ENCODE measurements at places on chromosomes 16 and 17. TPM values are rescaled to one million over a fixed set of nuclear protein-coding genes. Genes with fewer than 3 reads are reported as not detected.

GRCh38 chr17:63364387-63364786 lies 81.7 kb downstream of the CYB561 start:
- DNase-seq = no peak

- DNase-seq = no peak
Measured at GRCh38 chr16:67922221-67922620, 9.4 kb downstream of the CTRL start.

GRCh38 chr17:17849845-17850373 lies 13.1 kb upstream of the SREBF1 start:
- DNase-seq = no peak

GRCh38 chr17:57565176-57565575 lies 179.9 kb downstream of the CCDC182 start:
- no peak for DNase-seq

DNA sequence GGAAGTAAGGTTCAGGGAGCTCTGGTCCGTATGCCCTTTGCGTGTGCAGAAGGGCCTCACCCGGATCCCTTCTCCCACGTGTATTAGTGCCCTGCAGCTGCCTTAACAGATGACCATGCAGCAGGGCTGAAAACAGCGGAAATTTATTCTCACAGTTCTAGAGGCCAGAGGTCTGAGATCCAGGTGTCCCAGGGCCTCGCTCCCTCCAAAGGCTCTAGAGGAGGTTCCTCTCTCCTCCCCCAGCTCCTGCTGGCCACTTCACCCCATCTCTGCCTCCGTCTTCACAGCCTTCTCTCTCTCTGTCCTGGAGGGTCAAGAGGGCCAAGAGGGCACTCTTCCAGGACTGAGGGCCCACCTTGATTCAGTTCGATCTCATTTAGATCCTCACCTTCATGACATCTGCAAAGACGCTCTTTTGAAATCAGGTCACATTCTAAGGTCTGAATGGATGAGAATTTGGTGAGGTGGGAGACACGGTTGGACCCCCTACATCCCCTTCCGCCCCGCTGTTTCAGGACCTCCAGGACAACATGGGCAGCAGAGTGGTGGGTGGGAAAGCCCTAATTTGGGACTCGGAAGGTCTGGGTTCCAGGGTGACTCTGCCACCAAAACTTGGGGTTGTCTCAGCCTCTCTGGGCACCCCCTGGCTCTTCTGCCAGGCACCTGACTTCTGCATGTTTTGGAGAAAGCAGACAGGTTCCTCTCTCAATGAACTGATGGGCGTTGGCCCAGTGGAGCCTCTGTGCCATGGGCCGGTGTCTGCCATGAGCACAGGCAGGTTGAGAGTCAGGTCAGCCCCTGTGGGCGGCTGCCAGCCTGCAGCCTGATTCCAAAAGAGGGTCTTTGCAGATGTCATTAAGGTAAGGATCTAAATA lies 361.2 kb downstream of the SEC14L1 start:
- no peak for DNase-seq

GRCh38 chr17:64747938-64748540 lies 85.9 kb upstream of the SMURF2 start:
- DNase-seq = no peak

GRCh38 chr16:14300705-14301168 lies 229.6 kb downstream of the MRTFB start:
- no peak for DNase-seq

DNA sequence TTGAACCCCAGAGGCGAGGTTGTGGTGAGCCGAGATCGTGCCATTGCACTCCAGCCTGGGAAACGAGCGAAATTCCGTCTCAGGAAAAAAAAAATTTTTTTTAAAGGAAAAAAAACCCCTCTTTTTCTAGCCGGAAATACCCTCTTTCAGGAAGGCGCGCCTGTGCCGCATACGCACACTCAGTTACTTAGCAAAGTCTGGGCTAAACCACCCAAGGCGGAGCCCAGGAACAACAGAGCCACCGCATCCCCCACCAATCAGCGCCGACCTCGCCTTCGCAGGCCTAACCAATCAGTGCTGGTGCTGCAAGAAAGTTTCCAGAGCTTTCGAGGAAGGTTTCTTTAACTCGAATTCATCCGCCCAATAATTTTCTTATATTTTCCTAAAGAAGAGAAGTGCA lies 510.4 kb downstream of the KCNJ18 start:
- no peak for DNase-seq

DNA sequence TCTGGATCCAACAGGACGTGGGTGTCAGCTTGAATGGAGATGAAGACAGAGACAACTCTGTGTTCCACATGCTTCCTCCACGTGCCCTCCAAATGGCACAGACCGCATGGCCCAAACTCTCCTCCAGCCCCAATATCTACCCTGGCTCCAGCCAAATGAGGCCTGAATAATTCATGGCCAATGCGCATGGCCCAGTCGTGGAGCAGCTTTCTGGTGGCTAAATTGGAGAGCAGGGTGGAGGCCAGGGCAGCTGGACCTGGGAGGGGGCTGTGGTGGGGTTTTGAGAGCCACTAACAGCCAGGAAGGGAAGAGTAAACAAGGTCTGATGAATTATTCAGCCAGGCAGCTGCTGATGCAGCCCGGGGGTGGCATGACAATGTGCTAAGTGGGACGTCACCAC lies 96.7 kb upstream of the TMEM132E start:
- no peak for DNase-seq

GRCh38 chr16:27318392-27319256 lies 4.8 kb downstream of the IL4R start:
- DNase-seq = no peak

DNA sequence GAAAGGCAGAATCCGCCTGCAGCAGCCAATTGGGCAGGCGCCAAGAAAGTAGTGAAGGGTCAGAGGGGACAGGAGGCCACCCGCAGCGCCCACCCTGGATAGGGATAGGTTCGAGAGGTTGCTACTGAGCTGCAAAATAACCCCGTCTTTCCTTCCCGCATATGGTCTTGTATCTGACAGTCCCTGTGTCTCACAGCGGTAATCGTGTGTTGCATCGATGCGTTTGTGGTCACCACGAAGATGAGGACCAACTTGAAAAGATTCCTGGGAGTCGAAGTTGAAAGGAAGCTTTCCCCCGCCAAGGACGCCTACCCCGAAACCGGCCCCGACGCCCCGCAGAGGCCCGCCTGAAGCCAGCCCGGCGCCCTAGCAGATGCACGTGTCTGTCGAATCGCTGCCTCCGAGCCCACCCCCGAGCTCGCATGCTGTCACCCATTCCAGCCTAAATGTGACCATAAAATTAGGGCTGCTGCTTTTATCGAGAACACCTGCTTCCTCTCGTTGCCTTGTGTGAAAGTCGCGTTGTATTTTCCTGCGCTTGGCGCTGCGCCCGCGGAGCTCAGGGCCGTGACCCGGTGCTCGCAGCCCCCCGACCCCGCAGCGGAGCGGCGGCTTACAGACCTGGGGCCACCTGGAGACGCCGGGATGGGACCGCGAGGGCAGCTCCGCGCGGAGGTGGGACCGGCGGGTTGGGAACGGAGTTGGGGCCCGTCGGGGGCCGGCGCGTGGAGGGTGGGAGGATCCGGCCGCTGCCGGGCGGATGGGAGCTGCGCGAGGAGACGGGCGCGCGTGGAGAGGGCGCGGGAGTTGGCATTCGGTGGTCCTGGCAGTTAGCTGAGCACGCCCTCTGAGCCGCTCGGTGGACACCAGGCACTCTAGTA lies at the start of gene CMTM2:
Gene CMTM2 (plus strand): TSS at position 813 of the 881 bp plus-strand sequence. CDS start 145 bp downstream, outside the sequence.
- no peak for DNase-seq

DNA sequence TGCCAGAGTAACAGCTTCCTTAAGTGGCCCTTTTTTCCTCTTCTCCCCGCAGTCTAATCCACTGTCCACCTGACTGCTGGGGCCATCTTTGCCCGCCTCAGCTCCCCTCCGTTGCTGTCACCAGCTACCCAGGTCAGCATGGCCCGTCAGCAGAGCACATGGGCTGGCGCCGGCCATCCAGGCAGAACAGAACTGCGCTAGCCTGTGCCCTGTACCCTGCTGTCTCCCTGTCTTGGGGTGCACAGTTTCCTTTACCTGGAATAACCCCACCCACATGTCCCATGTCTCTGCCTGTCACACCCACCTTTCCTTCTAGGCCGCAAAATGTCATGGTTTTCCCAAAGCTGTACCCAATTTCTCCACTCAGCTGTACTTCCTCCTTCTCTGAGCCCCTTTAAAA lies 55.7 kb downstream of the GNAO1 start:
- DNase-seq = no peak

DNA sequence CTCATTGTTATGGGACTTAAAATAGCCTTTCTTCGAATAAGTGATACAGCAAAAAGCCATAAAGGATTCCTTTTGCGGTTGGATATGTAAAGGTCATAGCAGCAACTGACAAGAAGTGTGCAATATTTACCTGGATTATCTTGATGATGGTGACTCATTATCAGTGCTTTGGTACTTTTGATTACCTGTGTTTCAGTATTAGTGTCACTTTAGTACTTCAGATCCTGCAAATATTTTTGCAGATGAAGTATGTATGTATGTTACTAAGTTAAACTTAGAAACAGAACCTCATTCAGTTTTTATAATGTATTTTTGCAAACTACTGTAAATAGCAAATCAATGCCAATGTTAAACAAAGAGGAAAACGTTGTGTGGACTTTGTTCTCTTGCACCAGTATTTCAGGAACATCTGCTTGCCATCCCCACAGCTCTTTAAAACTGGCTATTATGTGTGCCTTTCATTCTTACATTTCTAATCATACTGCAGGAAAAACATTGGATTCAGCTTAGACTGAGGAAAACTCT lies 10.5 kb downstream of the CNEP1R1 start:
- no peak for DNase-seq

DNA sequence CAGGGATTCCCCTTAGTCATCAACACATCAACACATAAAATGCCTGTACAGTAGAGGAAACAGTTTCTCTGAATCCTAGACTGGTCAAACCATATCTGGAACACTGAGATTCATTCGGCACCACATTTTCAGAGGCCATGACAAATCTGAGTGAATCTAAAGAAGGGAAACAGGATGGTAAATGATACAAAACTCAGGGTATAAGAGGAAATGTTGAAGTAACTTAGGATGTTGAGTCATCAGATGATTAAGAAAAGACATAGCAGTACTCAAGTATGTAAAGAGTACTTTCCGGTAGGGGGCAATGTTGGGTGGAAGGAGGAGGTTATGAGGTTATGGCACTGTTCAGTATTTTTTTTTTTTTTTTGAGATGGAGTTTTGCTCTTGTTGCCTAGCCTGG lies 358.5 kb upstream of the PMFBP1 start:
- no peak for DNase-seq

GRCh38 chr16:54027558-54027957 lies 259.0 kb downstream of the IRX3 start:
- DNase-seq = no peak

- no peak for DNase-seq
Measured at GRCh38 chr16:50300942-50301625, 34.7 kb downstream of the ADCY7 start.

DNA sequence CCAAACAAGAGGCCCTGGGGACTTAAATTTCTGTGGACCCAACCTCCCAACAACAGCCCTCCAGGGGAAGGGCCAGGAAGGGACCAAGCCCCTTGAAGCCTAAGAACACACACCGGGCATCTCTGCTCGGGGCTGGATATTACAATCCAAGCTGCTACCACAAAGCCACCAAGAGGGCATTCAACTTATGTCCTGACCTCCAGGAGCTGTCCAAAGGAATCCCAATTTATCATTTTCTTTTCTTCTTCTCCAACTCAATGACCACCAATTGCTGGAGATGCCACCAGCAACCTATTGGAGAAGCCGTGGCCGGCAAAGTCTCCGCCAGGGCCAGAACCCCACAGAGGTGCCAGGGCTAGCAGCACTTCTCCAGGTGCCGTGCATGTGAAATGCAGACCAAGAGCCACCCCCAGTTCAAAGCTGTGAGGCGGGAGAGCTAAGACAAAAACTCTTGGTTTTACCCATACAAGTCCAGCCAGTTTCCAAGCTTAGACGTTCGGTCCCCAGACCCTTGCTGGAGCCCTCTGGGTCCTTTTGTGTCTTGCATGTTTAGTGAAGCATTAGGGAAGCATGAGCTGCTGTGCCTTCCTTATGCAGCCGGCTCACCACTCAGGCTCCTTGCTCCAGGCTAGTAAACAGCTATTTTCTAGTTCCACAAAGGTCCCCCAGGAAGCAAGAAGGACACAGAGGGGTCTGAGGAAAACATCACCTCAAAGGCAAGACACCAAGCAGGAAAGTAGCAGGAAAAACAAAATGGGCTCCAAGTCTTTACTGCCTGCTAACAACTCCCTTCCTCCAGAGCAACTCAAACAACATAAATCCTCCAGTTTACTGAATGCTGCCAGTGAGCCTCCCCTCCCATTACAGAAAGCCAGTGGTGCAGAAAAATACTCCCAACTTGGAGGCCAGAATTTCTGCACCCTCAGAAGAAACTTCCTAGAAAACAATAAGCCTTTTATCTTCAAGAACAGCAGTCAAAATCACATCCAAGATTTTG lies 3.2 kb downstream of the PITPNA start:
- no peak for DNase-seq

DNA sequence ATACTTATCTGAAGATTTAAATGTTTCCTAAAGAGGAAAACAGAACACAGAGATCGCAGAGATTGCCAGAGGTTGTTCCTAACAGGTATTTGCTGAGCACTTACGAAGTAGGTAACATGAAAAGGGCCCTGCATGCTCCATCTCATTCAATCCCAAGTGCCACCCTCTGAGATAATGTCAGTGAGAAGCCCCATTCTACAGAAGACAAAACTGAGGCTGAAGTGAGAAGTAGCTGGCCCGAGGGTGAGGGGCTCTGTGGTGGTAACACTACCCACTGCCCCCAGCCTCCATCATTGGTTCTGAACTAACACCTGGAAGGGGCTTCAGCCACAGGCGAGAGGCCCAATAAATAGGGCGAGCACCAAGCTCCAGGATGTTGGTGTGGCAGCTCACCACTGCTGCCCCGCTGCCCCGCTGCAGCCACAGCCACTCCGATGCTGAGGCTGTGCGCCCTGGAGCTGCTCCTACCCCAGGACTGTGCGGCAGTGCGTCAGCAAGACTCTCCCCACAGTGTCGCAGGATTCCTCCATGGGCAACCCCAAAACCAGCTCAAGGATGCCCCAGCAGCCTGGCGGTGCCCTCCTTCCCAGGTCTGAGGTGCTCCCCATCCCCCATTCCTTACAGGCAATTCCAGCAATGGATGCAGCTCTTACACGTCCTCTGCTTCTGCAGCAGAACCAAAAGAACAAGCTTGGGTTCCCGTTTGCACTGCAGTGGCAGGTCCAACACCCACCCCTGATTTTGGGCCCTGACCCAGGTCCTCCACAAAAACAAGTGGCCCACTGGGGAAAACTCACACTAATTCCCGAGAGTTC lies 10.3 kb downstream of the FLCN start:
- DNase-seq = no peak

- DNase-seq = no peak
Measured at GRCh38 chr17:57803021-57803420, 46.8 kb downstream of the MRPS23 start.

- no peak for DNase-seq
Measured at GRCh38 chr17:81615401-81615930, 21.4 kb downstream of the NPLOC4 start.

The LMF1 gene
- 26.0 TPM for total RNA-seq

The CEMP1 gene
- not detected for total RNA-seq

The PIRT gene
- 6.4 TPM for total RNA-seq

The PPL gene
- total RNA-seq = 391 TPM

The SRL gene
- 1.5 TPM for total RNA-seq

The SLFN14 gene
- total RNA-seq = not detected

The NME2 gene
- total RNA-seq = 468 TPM

All from vagina (tissue), 2 donors.